Stimulated activated CD4-positive, alpha-beta T cell treated with anti-CD3 and anti-CD28 coated beads, Interleukin-2, amount 100 ng/mL, for 4 hours (primary cell): ENCODE measurements at places on chromosomes 2 and 18.

- DNase-seq = no peak
Observed at GRCh38 chr18:13501891-13502290, 224.5 kb downstream of the FAM210A start.

DNA sequence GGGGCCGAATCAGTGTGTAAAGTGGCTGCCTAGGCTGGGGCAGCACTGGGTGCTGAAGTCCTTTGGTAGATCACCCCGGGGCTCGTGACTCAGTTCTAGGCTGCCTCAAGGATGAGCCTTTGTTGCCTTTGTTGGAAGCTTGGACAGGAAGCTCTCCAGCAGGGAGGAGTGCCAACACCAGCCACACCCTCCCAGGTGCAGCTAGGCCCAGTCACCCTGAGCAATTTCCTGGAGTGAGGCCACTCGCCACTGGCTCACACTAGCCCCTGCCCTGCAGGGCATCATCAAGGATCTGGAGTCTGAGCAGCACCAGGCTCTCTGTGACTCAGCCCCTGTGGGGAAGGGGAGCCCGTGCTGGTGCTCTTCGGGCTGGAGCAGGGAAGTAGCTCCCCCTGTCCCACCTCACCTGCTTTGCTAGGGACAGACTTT, 6.7 kb upstream of the SDC1 start:
- no peak for DNase-seq

GRCh38 chr2:69781321-69782248, 39.7 kb downstream of the ANXA4 start:
- no peak for DNase-seq

DNA sequence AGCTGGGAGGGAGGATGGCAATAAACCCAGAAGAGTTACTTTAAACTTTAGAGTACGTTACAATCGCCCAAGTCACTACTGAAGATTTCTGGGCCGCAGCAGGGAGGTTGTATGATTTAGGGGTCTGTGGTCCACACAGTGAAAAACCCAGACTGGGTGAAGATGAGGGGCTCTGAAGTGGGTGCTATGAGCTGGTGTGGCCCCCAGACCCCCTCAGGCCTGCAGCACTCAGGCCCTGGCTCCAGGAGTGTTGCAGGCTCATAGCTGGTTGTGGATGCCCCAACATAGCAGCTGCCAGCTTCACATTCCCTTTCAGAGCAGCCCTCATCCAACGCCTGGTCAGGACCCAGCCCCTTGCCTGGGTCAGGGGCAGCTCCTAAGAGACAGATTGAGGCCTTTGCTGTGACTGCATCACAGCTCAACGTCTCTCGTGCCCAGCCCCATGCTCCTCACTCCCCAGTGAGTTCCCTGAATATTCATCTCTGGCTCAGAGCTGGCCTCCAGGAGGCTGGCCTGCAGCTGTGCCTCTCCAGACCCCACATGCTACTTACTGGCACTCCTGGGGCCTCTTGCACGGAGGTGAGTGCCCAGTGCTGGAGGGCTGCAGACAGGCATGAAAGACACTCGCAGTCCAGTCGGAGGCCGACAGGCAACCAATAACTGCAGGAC, 94.5 kb upstream of the MYCN start:
- DNase-seq = no peak

GRCh38 chr2:109048163-109048562, 59.1 kb upstream of the EDAR start:
- no peak for DNase-seq

DNA sequence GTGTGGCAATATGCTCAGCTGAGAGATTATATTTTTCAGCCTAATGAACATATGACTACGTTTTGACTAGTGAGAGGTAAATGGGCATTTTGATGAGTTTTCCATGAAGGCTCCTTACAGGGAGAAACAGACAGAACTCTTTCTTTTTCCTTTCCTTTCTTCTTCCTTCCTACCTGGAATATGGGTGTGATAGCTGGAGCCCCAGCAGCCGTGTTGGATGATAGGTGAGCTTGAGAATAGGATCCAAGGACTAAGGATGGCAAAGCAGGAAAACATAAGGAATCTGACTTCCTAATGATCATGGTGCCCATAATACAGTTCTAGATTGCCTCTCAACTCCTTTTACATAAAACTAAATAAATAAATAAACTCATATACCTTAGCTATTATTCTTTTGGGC, 124.0 kb downstream of the MAIP1 start:
- DNase-seq = no peak
